ENCODE measurements at places on chromosomes 11 and 22.

DNA sequence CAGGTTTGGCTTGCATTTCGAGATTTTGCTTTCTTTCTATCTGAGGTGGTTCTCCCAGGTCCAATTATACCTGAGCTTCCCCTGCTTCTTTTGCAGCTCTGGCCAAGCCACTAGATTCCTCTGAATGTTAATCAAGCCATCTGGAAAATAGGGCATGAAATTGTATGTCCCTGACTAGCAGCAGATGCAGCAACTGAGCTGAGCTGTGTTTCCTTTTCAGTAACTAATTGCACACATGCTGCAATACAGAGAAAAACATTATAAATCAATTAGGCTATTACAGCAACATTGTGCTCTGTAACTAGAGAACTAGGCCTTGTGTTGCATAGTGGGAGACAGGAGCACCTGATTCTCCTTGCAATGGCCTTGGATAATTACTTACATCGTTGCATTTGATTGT lies 408.3 kb downstream of the ETS1 start:
- DNase-seq: no peak

GRCh38 chr11:8237453-8237852 lies 26.2 kb downstream of the LMO1 start:
- no peak for DNase-seq

- DNase-seq: no peak
These were observed 24.2 kb downstream of the SNU13 start for GRCh38 chr22:41664490-41664889.

GRCh38 chr11:9530020-9530621 lies 43.3 kb upstream of the WEE1 start:
- DNase-seq: no peak

GRCh38 chr11:8681837-8682302 lies 595 bp downstream of the TRIM66 start:
- peak; percentile 11 for DNase-seq

GRCh38 chr11:122230385-122230755 lies 114.4 kb upstream of the BLID start:
- DNase-seq: no peak

DNA sequence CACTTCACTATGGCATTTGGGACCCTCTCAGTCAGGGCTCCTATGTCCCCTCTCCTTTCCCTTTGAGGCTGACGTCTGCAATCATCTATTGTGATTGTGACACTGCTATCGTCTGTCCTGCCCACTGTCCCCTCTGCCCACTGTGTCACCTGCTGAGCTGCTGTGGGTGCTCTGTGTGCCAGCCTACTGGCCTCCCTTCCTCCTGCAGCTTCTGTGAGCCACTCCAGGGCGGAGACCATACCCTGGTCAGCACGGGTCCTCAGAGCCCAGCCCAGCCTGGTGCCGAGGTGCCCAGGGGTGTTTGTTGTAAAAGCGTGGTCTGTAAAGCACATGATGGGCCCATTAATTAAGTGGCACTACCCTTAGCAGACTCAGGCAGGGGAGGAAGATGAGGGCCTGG lies 29.4 kb downstream of the MPPED1 start:
- no peak for DNase-seq

DNA sequence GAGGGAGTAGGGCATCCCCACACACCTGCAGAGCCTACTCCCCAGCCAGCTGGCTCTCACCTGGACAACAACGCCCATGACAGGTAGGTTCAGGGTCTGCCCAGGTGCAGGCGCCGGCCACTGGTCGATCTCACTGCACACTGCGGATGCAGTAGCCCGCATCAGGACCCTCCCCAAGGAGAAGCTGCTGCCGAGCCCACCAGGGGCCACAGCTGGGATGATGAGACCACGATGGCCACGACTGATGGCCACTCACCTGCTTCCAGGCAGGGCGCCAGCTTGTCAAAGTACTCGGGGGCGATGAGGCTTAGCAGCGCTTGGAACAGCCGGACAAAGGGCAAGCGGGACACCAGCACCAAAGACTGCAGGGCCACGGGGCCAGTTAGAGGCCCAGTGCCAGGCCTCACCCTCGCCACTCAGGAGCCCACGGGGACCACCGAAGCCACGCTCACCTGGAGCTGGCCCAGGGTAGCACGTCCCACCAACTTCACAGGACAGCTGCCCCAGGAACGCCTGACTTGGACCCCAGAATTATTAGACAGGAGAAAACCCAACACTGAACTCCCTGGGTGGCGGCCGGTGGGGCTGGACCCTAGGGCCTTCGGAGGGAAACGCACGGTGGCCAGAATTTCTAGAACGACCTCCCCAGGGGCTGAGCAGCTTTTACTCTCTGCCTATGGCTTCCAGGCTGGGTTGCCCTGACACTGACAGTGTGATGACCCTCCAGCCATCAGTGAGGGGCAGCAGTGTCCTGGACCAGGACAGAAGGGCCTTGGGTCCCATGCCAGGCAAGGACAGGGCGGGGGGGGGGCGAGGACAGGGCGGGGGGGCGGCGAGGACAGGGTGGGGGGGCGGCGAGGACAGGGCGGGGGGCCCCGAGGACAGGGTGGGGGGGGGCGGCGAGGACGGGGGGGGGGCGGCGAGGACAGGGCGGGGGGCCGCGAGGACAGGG lies 8.9 kb upstream of the PLXNB2 start:
- DNase-seq: no peak

DNA sequence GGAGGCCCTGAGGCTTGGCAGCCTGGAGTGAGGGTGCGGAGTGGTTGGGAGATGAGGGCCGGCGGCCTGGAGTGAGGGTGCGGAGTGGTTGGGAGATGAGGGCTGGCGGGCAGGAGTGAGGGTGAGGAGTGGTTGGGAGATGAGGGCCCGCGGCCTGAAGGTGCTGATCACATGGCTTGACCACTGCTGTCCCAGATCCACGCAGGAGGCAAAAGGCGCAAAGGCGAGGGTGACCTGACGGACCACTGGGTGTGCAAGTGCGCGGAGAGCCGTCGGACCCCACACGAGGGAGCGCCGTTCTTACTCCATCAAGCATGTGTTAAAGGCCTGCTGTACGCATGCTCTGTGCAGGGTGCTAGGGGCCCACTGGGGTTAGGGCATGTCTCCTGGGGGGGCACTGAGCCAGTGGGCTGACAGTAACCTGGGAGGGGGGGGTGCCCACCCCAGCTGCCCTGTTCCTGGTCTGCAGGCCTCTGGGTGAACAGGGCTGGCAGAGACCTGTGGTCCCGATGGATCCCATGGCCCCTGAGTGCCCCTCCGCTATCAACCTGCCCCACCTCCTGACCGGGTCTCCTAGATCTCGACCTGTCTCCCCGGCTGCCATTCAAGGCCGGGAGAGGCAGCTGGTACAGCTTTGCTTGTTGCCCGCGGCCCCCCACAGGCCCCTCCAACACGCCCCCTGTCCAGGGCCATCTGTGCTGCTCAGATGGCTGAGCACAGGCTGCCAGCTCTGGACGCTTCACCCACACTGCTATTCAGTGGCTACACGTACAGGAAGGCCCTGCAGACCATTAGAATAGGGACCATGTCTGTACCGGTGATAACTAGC lies 21.1 kb downstream of the MRGPRD start:
- no peak for DNase-seq

GRCh38 chr22:19604711-19605268 lies 80.6 kb upstream of the CLDN5 start:
- DNase-seq: no peak

DNA sequence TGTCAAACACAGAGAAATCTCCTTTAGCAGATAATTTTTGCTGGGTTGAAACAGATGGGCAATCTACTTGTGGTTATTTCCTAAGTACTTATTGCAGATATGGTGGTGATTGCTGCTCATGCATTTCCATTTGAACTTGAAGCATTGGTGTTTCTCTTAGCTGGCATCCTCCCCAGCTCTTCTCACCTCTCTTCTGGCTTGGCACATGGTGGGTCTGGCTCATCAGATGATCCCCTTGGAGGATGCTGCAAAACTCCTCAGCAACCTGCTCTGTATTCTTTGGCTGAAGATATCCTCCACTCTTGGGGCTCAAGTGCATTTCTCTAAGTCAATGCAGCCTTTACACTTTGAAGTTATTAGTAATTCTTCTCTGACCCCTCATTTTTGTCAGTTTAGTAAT lies 87.3 kb upstream of the MYO18B start:
- DNase-seq: no peak

DNA sequence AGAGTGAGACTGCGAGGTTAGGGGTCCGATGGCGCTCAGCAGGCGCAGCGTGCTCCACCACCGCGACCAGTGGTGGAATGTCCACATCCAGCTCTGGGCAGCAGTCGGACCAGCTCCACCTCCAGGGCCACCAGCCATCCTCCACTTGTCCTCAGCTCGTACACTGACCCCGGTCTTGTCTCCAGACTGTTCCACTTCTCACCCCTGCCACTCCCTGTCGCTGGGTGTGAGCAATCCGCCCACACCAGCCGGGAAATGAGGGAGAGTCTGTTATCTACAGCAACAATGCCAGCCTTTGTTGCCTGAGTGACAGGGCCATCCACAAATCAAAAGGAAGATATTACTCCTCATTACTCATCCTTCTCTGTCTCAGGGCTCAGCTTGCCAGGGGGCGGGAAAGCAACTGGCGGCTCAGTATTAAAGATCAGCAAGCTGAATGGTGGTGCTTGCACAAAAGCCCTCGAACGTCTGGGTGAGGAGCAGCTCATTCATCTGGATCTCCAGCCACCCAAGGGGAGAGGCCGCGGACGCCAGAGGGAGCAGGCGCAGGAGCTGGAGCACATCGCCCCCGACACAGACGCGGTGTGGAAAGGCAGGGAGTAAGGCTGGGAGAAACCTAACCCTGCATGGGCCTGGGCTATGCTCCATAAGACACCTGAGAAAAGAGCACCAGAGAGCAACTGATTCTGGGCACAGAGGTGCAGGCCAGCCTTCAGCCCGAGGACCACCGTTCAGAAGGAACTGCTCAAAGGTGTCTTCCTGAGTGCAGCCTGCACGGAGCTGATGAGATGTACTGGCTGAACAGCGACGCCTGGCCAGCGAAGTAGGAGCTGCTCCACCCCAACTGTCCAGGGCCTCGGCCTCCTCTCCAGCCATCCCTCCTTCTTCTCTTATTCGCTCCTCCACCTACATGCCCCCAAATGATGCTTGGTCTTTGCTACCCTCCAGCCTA lies 21.9 kb downstream of the IGSF9B start:
- no peak for DNase-seq

DNA sequence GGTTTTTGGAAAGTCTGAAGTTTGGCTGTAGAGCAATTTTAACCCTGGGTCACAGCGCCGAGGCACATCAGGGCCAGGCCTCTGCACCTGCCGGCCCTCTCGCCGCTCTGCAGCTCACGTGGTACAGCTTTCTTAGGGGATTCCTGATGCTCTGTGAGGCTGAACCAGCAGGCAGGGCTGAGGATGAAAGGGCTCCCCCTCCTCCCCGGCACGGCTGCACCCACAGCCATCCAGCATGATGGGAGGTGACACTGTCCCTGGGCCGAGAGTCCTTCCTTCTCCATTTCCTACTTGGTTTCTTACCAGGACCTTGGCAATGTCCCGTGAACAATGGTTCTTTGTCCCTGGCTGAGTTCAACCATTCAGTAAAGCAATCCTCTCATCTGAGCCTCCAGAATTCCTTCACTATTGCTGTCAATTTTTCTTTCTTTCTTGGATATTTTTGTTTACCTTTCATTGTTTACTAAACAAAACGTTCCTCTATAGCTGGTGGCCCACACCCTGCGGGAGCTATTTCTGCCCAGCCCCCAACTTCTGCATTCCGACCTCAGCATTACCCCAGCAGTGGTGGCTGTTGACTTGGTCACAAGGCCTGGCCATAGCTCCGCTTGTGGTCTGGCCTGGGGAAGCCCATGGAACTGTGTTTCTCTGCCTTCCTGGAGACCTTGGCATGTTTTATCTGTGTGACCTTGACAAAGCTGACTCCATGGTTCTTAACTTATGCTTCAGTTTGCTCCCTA lies 172.8 kb upstream of the B3GAT1 start:
- no peak for DNase-seq

- no peak for DNase-seq
These were observed 41.4 kb upstream of the PHF21A start for GRCh38 chr11:46162700-46163099.

DNA sequence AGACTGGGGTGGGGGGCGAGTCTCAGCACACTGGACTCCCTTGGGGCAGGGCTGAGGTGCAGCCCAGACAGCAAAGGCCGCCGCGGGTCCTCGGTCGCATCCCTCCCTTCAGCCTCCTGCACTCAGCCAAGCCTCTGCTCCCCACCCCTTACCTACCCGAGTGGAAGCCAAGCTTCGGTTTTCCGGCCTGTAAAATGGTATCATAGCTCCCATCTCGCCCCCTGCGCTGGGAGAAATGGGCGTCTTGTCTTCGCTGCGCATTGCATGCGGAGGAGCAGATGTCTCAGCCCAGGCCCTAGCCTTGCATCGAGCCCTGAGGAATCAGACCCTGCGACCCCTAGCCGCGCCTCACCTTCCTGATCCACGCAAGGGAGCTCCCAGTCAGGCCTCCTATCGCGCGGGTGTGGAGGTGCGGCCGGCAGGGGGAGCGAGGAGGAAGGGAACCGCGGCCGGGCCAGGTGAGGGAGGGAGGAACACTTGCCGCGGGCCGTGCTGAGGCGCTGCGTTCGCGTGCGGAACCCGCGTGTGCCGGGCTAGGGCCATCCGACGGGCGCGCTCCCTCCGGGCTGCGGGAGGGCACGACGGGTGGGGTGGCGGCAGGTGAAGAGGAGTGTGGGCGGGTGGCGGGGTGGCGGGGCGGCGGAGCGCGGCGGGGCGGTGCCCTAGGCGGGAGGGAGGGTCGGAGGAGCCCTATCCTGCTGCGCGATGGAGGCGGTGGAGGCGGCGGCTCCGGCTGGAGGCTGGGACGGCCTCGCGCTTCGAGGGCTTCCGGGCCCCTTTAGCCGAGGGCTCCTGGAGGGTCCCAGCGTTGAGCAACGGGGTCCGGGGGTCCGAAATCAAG lies 4.1 kb upstream of the TBX1 start:
- peak; percentile 87 for DNase-seq

DNA sequence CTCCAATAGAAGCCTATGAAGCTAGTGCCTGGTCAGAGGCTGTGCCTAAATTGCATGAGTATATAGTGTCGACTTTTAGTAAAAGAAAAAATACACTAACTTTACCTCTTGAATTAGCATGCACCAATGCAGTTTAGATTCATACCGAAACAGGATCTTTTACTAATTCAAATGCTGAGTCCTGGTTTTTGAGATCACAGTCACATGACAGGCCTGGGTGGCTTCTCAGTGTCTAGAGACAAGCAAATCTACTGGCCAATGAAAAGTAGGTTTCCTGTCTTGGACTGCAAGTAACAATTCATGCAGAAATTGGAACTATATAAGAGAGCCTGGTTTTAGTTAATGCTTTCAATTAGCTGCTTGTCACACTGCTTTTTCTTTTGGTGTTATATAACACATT lies 7.2 kb downstream of the ARHGEF12 start:
- DNase-seq: no peak

DNA sequence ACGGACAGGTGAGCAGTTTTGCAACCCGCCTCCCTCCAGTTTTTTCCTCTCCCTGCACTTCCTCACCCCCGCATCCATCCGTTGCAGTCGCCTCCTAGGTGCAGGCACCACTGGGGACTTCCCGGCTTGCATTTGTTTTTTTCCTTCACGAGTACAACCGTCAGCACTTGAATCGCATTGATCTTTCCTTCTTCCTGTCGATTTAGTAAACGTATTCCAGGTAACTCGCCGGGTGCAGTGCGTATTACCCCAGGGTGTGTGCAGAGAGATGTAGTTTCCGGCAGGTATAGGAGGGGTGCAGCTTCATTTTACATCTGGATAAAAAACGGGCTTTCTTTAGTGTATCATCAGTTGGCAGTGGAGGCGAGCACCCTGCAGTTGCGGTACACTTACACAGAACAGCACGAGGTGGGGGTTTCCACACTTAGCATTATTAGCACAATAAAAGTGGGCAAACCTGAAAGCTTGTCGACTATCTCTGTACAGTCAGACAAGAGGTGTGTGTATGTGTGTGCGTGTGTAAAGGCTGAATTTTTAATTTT lies at the start of gene SORL1-AS1:
TSS of gene SORL1-AS1 (minus strand) at position 359 of the 542 bp plus-strand sequence.
- peak; percentile 74 for DNase-seq
